ENCODE measurements at places on chromosomes 2 and 18.
A peak's percentile ranks its signal among the peaks of the same experiment; 100 is the strongest.

GRCh38 chr2:88697370-88698026 lies 6.0 kb downstream of the RPIA start:
- peak; percentile 36 for DNase-seq

- DNase-seq: no peak
Observed at GRCh38 chr2:38500283-38500634, 102.5 kb downstream of the HNRNPLL start.

DNA sequence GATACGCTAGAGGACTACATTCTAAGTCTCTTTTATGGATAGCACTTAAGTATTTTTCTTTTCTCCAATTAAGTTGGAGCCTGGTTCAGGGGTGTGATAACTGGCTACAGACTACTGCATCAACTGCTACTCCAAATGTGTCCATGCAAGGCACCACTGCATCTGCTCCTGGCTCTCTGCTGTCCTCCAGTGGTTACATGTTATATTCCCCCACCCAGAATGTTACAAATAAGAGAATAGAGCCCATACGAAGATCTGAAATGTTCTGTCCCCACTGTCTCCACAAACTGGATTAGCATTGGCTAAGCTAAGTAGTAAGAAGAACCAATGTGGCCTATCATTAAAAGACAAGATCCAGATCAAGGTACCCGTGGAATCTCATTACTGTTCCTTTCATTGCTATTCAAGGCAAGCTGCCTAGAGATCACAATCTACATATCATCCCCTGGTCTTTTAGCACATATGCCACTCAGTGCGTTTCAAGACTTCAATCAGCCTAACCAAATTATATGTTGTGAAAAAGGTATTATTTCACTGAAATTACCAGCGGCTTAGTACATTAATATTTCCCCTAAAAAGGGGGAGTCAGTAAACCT lies 308.3 kb upstream of the SLC8A1 start:
- DNase-seq: peak; percentile 13

GRCh38 chr2:100140582-100140981 lies 1.8 kb downstream of the AFF3 start:
- DNase-seq: no peak

DNA sequence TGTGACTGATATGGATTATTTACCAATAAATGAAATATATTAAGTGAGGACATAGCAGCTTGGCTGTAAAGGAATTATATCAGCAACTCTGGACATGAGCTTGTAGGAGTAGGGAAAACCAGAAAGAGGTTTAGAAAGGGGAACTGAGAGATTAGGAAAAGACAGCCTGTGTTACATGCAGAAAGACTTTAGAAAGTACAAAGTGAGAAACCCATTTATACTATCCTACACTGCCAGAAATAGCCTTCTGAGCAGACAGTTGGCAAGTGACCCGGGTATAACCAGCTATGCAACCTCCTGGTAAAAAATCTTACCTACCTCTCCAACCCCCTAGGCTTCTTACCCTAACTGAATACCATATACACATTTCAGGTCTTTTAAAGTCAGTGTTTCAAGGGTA lies 134.1 kb downstream of the ANKRD44 start:
- DNase-seq: no peak

DNA sequence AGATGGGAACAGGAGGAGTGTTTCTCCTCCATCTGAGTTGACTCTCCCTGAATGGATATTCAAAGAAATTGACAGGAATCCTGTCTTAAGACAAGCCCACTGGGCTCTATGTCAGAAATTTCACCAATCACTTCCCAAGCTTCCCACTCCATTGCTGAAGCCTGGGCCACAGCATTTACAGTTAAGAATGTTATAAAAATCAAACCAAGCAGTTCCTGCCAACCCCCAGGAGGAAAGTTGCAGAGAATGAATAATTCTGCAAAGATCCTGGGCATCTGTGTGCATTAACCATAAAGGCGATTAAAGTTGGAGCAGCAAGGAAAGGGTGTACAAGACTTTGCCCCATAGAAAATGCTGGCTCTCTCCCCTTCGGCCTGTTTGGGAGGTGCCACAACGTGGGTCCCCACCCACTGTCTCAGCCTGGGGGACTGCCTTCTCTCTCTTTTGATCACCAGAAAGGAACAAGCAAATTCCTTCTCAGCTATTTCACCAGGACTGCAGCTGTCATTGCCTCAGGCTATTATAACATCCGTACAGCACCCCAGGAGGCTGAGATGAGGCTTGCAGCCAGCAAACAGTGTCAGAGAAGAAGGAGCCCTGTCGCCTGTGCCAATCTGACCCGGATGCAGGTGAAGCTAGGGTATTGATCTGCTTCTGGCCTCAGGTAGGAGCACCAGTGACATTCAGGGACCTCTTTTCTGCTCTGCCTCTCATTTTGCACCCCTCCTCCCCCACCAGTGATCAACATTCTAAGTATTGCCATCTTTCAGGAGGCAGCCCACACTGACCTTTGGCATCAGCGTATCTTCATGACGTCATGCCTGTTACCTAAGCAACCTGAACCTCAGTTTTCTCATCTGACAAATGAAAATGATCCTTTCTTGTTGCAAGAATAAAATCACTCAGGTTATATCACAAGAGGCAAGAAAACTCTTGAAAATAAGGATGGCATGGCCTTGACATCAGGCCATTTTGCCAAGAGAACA lies 219.0 kb downstream of the SH3BP4 start:
- no peak for DNase-seq

DNA sequence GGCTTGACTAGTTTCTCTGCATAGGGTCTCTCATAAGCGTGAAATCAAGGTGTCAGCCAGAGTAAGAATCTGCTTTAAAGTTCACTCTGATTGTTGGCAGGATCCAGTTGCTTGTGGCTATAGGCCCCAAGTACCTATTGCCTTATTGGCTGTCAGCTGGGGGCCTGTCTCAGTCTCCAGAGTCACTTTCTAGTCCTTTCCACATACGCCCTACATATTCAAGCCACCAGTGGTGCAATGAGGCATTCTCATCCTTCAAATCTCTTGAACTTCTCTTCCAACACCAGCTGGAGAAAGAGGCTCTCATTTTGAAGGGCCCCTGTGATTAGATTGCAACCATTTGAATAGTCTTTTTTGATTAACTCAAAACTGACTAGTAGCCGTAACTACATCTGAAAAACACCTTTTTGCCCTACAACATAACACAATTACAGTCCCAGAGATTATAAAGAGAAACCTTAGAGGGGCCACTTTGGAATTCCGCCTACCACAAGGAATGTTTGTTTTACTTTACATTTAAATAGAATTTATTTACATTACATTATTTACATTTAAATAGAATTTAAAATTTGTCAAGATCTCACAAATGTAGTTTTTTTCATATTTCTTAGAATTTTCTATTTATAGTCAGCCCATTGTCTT lies 520.1 kb downstream of the DSC3 start:
- DNase-seq: no peak

DNA sequence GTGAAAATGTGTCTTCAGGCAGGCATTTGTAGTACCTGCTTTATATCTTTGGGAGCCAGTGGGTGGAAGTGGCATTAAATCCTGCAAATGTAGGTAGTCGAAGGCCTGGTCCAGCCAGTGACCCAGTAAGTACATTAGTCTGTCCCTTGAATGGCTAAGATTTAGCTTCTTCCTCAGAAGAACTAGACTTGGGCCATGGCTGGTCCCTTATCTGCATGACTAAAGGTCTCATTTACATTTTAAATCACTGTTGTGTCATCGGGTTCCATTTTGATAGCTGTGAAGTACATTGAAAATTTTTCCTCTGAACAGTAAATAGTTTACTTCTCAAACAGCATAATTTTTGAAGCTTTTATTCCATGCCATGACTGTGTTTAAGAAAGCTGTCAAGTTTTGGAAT lies 438.4 kb upstream of the KLHL29 start:
- no peak for DNase-seq

DNA sequence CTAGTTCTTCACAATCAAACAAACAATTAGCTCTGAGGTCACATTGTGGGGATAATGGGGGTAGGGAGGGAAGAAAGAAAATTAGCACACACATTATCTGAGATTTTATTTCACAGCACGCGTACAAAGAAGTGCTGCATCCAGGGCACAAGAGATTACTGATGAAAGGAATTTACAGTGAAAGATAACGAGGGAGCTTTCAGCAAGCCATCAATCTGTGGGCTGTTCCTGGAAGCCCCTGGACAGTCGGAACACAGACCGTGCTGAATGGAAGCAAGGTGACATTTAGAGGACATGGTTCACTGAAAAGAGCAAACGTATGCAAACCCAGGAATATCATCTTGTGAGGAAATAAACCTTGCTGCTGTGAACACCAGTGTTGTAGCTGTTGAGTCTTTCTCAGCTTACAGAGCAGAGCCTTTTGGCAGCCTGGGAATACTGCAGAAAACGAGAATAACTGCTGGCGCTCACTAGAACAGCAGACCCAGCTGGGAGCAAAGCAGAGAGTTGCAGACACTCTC lies 63.2 kb downstream of the SCG2 start:
- no peak for DNase-seq

DNA sequence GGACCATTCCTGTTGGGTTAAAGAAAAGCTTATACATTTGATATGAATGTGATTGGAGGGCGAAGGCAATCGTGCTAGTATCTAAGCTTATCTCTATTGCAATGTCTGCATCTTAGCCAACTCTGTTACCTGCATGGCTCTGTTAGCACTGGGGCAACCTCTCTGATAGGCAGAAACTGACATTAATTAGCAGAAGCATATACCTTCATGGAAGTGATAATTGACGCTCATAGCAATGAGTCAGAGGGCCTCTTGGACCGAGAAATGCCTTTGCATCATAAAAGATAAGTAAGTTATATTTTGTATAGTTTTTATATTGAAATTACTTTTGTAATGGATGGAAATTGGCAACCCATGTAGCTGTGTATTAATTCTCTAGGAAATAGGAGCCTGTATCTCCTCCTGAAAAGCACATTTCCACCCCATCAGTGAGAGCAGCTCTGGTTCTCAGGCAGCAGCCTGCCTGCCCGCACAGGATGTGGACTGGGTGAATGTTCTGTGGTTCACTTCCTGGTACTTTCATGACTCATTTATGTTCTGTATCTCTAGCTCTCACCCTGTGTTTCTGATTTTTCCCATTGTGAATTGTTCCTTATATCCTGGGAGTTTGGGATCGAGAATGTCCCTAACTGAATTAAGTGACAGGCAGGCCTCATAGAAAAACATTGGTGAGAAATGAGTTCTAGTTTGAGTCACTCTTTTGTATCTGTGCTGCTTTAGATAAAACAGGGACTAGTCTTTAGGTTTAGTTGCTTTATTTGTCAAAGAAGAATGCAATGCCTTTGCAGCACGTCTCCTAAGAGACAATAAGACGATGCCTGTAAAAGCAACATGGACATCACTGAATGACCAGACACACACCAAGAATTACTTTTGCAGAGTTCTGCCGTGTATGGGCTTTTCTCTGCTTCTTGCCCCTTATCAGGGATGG lies 344.9 kb downstream of the DCDC2C start:
- DNase-seq: no peak

DNA sequence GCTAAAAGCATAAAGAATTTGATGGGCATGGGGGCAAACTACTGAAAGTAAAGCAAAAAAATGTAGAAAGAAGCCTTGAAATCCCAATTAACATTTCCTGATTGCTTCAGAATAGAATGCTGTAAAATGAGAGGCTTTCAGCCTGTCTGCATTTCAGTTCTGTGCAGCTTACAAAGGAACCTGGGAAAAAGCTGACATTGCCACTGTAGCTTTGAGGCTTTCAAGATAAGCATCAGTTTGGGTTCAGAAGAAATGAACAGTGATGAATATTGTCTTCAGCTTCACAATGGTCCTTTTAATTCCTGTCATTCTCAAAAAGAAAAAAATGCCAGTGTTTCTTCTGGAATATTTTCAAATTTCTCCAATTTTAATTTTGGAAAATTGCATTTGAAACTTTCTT lies 242.7 kb downstream of the LRRTM1 start:
- DNase-seq: no peak

DNA sequence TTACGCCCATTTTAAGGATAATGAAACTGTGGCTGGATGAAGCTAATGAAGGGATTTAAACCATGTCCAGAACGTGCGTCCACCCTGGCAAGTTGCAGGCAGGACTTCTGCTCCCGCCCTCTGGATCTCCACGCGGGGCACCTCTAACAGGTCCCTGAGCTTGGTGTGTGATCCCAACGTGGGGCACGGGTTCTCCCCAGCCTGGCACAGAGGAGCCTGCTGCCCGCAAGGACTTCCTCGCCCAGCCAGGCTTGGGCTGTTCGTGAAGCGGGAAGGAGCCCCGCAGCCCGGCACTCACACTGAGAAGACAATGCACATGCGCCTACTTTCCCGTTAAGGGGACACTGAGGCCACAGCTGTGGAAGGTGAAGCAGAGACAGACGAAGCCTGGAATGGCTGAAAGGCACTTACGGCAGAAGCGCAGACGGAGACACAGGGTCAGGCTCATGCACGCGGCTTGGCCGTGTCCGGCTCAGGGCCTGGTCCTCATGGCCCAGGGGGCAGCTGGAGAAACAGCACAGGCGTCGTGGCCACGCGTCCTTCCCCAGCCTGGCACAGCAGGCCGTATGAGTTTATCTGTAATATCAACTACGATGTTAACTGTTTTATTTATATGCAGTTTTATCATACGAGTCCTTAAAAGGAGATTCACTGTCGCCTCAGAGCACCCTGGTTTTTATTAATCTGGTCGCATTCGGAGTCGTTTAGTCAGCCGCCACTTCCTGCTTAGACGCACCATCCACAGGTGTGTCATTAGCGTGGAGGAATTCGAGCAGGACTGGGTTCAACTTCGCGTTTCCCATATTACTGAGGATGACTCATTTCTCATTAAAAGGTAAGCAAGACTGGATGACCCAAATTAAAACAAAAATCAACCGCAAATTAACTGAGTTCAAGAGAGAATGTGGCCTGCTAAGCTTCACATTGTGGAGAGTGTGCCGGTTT lies 835.9 kb downstream of the GALR1 start:
- DNase-seq: no peak

DNA sequence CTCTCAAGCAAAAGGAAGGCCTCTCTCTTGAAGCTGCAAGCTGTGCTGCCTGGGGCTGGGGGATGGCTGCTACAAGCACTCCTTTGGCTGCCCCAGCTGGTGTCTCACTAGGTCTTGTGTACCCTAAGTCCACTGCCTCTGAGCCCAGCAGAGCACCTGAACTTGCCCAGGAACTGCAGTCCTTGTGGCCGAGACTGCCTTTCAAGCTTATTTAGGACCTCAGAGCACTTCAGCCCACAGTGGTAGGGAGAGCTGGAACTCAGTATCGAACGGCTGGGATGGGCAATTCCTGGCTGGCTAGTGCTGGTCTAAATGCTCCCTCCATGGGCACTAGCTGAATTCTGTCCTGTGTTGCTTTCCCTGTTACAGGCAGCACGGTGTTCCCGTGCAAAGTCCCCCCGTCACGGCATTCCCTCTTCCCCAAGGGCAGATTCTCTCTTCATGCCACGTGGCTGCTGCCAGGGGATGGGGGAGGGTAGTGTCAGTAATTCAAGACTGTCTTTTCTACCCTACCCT lies 25.9 kb downstream of the STPG4 start:
- no peak for DNase-seq

- no peak for DNase-seq
Observed at GRCh38 chr2:31127931-31128330, 10.3 kb downstream of the GALNT14 start.

GRCh38 chr2:152005607-152006006 lies 93.2 kb downstream of the CACNB4 start:
- no peak for DNase-seq
